ENCODE measurements at places on chromosomes 5 and 9.

DNA sequence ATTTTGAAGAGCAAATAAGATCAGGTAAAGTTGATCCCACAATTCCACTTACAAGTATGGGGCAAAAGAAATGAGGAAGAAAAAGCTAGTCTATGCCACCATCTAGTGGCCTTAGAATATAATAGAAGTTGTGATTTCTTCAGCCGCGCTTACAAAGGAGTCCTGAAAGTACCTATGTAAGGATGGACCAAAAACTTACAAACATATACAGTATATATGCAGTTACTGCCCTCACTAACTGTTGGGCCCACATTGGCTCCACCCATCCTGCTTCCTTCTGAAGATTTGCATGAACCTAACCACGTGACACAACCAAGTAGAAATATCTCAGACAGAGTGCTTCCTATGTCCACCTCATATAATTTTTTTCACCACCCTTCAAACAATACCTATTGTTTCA lies 11.7 kb upstream of the OR13D1 start:
- no peak for DNase-seq

- DNase-seq, result no peak
Observed at GRCh38 chr5:114252226-114252625, 109.6 kb upstream of the KCNN2 start.

DNA sequence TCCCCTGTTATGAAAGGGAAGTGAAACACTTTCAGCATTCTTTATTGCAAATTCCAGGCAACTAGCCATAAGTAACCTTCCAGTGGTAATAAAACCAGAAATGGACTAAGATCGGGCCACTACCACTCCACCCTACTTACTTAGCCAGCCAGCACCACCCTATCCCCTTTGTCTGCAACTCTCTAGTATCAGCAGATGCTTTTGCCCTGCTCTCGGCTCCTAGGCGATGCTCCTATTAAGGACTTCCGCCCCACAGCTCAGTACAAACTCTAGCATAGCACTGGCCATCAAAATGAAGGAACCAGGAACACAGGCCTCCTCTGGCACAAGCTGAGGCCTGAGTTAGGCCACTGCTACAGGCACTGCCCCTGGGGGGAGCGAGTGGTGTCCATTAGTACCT lies 81.2 kb downstream of the GLDC start:
- no peak for DNase-seq

DNA sequence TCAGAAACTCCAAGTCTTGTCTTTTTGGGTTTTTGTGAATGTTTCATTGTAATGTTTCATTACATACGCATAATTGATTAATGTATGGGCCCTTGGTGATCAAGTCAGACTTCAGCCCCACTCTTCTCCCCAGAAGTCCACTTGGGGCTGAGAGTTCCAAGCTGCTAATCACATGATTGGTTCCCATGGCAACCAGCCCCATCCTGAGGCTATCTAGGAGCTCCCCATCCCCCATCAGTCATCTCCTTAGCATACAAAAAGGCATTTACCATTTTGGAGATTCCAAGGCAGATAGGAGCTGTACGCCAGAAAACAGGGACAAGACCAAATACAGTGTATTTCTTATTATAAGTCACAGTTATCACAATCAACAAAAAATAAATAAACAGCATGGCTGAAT lies 22.9 kb upstream of the SYK start:
- DNase-seq, result no peak

DNA sequence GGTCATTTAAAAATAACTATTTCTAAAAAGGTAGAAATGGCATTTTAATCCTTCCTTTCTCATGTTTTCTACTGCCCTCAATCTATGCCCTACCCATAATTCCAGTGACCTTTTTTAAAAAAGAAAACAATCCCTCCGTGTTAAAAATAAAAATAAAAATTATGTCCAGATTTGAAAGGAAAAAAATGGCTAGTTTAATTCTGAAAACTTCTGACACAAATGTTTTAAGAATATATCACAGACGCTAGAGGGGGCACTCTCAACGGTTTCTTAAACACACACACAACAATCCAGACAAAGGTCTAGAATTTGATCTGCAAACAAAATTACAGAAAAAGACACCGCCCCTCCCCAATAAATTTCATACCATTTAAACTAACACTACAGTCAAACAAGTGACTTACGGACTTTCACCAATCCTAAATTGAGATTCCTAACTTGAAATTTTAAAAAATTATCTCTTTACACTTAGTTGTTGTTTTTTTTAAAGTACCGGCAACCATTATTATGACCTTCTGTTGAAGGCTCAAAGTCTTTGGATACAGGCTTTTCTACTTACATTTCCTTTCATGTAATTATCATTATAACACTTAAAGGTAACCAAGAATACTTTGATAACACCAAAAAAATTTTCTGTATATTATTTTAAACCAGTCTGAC lies 38.2 kb downstream of the CLINT1 start:
- DNase-seq, result no peak

GRCh38 chr5:167899490-167900070 lies 391.9 kb upstream of the WWC1 start:
- no peak for DNase-seq

DNA sequence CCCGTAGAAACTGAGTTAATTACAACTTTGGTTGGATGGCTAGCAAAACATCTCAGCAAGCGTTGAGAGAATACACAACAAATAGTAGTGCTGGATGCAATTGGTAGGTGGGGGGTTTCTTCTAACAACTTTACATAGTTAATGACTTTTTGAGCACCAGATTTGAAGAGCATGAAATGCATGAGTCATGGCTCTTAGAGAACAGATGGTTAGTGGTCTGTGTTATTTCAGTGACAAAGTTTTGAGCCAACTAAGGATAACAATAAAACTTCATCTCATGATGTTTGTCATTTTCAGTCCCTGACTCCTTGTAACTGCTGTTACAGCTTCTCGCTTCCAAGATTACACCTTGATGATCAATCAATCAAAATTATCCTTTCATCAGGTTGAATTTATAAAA lies 399.0 kb upstream of the BRINP1 start:
- no peak for DNase-seq

GRCh38 chr9:134195558-134195957 lies 31.2 kb upstream of the RNU6ATAC start:
- no peak for DNase-seq

GRCh38 chr9:79335987-79336386 lies 235.8 kb upstream of the TLE4 start:
- DNase-seq, result no peak

GRCh38 chr5:65925601-65926275 lies 637 bp upstream of the ERBIN start:
- peak; percentile 73 for DNase-seq

DNA sequence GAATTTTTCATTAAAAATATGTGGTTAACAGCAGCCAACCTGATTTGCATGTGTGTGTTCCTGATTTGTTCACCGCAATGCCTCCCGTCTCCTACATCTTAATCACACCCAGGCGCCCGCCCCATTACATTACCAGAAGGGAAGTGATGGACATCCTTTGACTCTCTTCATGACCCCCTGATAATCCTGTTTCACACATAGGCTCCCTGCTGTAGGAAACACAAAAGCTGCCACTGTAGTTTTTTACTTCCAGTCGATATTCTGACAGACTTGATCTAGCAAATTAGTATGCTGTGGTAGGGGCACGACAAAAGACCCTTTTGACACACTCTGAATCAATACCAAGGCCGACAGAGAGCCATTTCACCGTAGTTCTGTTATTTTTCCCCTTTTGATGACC lies 287.8 kb upstream of the ISL1 start:
- no peak for DNase-seq

GRCh38 chr5:83744821-83745220 lies 24.2 kb upstream of the HAPLN1 start:
- DNase-seq, result no peak

- no peak for DNase-seq
Observed at GRCh38 chr5:58087123-58087522, 372.8 kb downstream of the PLK2 start.

GRCh38 chr5:179288101-179288808 lies 57.0 kb downstream of the ADAMTS2 start:
- no peak for DNase-seq

- no peak for DNase-seq
Observed at GRCh38 chr9:82356871-82357270, 368.3 kb downstream of the SPATA31D1 start.

DNA sequence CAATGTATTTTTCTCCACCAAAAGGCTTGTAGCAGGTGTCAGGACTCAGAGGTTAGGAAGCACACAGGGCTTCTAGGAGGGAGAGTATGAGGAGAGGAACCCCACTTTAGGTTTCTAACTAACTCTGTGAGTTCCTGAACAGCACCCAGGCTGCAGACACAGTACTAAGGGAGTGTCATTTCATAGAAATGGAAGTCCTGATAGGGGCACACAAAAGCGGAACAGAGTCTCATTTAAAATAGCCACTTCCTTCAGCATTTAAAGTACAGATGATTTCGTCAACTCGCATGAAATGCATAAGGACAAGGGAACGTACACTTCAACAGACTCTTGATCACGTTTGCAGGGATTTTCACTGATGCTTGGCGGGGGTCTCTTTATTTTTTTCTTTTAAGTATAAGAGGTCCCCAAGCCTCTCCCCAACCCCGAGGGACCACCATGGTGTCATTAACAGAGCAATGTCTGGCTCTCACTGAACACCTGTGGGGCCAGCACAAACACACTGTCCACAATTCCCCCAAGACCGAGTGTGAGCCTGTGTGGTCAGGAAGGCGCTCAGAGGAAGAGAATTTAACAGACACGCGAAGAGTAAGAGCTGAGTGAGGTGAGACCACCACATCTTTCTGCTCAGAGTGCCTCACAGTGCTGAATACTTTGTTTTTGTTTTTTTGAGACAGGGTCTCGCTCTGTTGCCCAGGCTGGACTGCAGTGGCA lies 82.3 kb downstream of the SECISBP2 start:
- no peak for DNase-seq

DNA sequence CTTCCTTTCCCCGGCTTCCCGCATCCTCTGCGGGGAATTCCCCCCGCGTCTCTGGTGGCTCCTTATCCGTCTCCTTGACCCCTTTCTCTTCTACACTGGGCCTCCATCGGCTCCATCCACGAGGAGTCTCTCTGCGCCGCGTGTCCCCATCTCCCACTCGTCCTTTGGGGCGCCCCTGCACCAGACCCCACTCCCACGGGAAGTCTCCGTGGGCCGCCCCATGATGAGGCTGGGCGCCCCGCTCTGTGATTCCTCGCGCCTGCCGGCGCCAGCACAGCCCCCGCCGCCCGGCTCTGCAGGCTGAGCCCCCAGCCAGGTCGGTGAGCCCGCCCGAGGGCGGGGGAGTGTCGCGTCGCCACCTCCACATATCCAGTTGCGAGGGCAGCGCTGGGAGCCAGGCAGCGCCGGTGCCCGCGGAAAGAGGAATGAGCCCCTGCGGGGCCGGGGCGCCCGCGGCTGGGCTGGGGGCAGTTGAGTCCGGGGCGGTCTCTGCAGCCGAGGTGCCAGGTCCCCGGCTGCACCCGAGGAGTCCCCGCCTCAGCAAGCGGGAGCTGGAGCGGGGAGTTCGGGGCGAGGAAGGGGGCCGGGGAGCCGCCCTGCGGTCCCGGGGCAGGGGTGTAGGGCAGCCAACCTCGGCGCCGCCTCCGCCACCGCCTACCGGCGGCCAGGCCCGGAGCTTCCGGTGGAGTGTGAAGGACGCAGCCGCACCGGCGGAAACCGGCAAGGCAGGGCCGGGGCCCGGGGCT lies 2.1 kb upstream of the TRAF1 start:
- DNase-seq, result peak; percentile 75

DNA sequence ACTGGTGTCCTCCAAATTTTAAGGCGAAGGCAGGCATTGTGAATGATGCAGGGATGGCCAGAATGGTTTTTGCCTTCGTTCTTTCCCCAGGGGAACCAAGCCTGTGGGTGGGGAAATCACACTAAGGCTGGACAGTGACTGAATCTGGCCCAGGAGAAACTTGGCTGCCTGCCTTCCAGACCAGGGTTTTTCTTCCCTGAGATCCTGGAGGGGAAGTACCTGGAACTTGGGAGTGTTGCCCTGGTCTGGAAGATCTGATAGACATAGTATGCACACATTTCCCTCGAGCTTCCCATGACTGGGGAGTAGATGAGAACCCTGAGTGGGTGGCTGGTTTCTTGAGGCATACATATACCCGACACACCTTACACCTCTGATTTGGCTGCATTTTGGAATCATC lies 664 bp upstream of the IL11RA start:
- no peak for DNase-seq

DNA sequence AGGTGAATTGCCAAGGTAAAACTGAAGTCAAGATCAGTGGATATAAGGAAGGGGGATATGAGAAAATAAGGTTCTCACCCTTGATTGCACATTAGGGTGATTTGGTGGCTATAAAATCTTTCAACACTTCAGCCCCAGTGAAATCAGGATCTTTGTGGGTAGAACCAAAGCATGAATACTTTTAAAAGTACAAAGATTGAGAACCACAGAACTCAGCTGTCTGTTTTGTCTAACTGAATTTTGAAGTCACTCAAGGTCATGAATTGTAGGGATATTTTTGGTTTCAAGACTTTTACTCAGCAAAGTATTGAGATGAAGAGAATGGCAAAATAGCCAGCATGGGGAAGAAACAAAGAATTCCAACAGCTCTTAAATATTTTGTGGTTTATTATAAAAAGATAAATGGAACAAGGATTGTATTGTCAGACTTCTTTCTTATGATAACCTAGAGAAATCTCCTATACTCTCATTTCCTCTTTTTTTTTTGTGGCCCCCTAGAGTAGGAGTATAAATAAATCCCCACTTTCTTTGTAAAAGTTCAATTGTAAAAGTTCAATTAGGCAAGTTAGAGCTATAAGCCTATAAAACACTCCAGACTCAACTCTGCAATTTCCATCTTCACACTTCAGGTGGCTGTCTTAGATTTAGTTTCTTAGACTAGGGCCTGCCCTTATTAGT lies 272.9 kb downstream of the PDE4D start:
- no peak for DNase-seq

DNA sequence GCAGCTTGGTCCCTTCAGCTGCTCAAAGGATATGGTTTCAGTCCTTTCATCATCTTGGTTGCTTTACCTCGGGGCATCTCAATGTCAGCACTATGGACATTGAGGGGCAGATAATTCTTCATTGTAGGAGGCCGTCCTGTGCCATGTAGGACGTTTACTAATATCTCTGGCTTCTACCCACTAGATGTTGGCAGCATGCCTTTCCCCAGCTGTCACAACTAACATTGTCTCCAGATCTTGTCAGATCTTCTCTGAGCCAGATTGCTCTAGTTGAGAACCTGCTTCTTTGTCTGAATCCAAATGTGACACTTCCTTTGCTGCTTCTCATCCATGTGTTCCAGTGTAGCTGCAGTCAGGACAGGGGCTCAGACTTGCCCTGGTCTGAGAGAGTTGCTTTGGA lies 10.3 kb downstream of the PTPA start:
- DNase-seq, result no peak

DNA sequence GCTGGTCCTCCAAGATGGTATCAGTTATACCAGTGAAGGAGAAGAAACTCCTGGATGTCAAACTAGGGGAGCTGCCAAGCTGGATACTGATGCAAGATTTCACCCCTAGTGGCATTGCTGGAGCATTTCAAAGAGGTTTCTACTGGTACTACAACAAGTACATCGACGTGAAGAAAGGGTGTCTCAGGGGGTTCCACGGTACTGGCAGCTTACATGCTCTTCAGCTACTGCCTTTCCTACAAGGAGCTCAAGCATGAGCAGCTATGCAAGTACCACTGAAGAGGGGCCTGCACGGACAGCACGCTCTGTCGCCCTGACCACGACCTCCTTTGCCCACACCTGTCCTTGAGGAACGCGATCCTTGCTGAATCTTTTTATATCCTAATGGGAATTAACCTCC lies 19.5 kb downstream of the ACTL7B start:
- DNase-seq, result no peak

- DNase-seq, result no peak
Observed at GRCh38 chr9:94607423-94607691, 13.7 kb upstream of the FBP2 start.

Measured in stimulated activated CD8-positive, alpha-beta memory T cell treated with anti-CD3 and anti-CD28 coated beads, Interleukin-12 subunit alpha, Interleukin-12 subunit beta, amount 100 ng/mL, for 4 hours (primary cell).